ENCODE measurements at places on chromosomes 6 and 20.
A peak's percentile ranks its signal among the peaks of the same experiment; 100 is the strongest.

DNA sequence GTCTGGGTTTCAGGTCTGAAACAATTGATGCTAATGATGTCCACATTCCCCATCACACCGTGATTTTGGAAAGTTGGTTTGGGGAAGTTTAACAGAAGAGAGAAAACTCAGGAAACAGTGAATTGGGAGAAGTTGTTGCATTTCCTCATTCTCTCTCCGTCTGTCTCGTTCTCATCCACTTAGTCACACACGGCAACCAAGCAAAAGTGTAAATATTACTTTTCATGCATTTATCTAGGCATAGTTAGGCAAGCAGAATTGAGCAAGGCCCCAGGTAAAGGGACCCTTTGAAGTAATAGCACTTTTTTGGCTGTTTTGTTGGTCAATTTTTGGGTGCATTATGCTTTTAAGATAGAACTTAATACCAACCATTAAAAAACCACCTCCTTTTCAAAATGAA lies 137.0 kb upstream of the SULF2 start:
- peak; percentile 68 for DNase-seq

- DNase-seq, result no peak
These were observed 81.2 kb upstream of the HDAC2 start for GRCh38 chr6:114052141-114052540.

DNA sequence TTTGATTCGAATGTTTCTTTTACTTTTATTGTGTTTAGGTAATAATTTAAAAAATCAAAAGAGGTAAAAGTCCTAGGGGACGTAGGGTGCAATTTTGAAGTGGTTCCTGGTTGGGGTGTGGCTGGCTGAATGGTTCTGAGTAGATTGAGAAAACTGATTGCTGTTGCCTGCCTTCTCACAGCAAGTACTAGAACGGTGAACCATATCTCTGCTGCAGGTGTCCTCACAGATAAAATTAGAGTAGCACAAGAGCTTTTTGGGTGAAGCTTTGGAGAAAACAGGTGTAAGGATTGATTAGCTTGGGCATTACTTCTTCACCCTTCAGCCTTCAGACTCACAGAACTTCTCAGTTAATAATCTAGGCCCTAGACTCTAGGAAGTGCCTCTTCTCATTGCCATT lies 19.8 kb upstream of the GJA10 start:
- no peak for DNase-seq

DNA sequence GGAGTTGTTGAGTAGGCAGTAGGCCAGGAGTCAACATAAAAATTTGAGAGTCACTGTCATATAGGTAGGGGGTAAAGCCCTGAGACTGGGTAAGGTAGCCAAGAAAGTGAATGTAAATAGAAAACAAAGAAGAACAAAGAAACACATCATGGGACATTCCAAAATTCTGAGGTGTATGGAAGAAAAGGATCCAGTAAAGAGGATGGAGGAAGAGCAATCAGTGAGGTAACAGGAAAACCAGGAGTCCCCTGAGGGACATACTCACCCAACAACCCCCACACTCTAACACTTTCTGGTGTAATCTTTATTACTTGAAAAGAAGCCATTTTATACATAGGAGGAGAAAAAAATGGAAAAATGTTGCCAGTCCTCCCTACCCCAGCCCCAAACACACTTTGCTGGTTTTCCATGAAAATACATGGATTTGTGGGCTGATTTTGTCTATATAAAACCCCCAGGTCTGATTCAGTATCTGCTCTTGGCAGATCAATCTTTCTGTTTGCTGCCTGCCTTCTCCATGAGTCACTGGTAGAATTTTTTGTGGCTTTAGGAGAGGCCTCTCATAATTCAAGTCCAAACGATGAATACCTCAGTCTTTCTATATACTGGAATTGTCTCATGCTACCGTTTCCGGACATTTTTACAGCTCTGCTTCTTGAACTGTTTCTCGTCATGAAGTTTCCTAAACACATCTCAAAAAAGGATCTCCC lies 271.4 kb upstream of the MAN1A1 start:
- DNase-seq, result peak; percentile 99

DNA sequence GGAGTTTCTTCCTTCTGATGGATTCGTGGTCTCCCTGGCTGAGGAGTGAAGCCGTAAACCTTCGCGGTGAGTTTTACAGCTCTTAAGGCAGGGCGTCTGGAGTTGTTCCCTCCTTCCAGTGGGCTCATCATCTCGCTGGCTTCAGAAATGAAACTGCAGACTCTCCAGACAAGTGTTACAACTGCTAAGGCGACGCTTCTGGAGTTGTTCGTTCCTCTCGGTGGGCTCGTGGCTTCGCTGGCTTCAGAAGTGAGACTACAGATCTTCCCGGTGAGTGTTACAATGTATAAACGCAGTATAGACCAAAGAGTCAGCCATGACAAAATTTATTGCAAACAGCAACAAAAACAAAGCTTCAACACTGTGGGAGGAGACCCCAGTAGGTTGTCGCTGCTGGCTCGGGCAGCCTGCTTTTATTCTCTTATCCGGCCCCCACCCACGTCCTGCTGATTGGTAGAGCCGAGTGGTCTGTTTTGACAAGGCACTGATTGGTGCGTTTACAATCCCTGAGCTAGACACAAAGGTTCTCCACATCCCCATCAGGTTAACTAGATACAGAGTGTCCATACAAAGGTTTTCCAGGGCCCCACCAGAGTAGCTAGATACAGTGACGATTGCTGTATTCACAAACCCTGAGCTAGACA lies 113.2 kb downstream of the GPX5 start:
- DNase-seq, result no peak

DNA sequence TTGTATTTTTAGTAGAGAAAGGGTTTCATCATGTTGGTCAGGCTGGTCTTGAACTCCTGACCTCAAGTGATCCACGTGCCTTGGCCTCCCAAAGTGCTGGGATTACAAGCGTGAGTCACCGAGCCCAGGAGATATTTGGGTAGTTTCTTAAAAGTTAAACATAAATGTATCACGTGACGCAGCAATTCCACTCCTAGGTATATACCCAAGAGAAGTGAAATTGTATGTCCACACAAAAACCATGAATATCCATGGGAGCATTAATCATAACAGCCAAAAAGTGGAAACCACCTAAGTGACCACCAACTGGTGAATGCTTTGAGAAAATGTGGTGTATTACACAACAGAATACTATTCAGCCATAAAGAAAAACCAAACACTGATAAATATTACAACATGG lies 164.8 kb downstream of the MRPL14 start:
- no peak for DNase-seq

DNA sequence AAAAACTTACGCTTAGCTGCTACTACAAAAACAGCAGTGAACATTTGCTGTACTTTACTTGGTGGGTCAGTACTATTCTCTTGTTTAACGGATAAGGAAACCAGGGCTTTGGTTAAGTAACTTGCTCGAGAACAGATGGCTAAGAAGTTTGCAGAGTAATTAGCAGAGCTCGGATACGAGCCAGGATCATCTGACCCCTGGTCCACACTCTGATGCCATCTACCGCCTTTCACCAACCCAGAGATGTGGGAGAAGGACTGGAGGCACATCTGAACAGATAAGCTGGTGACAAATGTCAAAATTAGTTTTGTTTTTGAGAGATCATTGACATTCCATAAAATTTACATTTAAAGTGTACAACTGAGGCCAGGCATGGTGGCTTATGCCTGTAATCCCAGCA lies 18.9 kb upstream of the RPL7L1 start:
- DNase-seq, result no peak

DNA sequence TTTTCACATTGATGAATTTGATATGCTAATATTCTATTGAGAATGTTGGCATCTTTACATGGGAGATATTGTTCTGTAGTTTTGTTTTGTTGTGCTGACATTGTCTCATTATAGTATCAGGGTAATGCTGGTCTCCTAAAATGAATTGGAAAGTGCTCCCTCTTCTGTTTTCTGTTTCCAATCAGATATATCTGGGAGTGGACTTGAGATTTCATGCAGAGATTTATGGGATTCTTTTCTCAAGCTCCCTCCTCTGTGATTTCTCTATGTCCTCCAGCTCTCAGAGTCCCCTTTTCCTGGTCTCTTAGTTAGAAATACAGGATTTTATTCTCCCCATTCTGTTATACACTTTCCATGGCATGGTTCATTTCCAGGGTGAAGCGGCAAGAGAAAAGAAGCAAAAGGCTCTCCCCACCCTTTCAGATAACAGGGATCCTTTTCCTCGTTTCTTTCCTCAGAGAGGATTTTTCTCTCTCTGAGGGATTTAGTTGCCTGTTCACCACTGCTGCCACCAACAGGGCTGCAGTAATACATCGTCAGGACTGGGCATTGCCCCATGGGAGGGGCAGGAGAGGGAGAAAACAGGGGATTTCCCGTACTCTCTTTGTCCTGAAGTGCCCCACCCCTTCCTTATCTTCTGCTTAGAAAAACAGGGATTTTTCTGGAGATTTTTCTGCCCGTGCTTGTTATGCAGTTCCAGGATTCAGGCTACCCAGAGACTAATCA lies 59.3 kb upstream of the STMND1 start:
- peak; percentile 18 for DNase-seq

DNA sequence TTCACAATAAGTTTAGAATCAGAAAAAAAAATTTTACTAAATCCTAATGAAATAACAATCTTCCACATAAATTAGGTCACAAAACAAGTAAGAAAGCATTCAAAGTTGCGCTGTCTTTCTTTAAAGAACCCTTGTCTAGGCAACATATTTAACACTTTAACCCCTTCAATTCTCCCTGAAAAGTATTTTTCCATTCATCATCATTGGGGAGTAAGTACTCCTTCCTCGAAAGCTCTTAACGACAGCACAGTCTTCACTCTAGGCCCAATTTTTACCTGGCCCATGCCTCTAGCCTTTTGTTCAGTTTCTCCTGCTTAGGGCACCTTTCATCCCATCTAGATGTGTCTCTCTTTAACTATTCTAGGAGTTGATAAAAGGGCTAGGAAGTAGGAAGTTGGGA lies 2.6 kb downstream of the TSPYL1 start:
- no peak for DNase-seq

DNA sequence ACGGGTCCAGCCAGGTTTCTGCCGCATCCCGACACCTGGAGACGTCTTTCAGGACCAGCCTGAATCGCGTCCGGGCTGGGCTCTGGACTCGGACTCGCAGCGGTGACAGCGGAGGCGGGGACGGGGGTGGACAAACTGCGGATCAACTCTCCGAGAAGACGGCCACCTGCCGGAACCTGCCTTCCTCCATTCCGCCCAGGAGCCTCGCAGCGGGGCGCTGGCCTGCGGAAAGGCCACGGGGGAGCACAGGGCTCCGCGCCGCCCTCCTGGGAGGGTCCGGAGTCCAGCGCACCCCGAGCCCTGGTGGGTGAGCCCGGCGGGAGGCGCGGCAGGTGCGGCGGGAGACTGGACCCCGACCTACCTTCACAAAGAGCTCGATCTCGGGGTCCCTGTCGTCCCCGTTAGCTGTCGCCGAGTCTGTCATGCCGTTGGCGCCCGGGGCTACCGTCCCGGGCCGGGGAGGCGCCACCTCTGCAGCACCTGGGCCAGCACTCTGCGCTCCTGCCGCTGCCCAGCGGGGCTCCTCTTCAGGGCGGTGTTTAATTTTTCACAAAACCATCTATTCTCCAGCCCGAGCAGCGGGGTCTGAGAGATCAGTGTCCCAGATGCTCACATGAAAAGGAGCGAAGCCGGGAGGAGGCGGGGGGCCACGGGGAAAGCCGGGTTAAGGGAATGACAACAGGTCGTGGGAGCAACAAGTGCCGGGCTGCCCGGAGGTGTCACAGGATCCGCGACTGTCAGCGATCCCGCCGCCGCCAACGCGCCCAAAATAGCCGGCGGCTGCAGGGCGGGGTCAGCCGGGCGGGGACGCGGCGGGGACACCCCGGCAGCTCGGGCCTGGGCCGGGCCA lies at the start of gene CLIC5:
CLIC5 (minus strand) TSS at position 742 of the 850 bp plus-strand sequence; CDS start at position 424, 318 bp downstream.
- DNase-seq, result no peak

GRCh38 chr20:11511821-11512220 lies 405.9 kb upstream of the BTBD3 start:
- no peak for DNase-seq

DNA sequence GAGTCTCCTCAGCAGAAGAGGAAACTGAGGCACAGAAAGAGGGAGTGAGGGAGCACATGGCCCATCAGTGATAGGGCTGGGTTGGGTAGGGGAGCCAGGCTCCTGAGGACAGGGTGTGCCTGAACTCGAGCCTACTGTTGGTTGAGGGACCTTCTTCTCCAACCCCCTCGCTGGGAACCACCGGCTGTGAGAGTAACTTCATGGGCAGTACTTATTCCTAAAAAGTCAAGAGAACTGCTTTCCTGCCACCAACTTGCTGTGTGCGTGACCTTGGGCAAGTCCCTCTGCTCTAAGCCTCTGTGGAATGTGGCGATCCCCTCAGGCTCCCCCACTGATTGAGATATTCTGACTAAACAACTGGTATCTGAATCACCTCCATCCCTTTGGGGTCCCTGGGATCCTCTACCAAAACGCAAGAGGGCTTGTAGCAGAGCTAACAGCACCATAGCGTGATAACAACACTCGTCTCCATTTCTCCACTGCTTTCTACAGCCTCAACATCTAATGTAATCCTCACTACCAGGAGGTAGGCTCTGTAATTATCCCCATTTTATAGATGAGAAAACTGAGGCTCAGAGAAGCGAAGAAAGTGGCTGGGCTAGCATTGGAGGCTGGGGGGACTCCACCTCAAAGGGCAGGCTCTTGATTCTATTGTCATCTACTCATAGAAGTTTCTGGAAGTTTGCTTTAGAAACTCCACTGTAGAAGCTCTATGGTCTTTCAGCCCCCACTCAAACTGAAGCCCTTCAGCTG lies 76.0 kb downstream of the JPH2 start:
- DNase-seq, result no peak

- DNase-seq, result no peak
These were observed 146.9 kb upstream of the KCNG1 start for GRCh38 chr20:51169813-51170212.

DNA sequence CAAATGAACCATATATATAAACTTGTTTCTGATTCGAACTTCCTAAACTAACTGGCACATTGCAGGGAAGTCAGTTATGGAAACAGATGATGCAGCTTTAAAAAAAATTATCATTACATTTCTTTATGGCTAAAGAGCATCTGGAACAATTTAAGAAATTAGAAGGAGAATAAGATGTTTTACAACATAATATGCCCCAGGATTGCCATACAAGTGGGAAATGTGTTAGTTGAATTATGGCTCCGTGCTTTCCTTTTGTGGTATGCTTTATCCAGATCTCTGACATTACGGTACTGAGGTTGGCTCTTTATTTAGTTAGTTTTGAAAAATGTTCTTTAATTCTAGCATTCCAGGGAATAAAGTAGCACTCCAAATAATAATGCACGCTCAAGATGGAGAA lies 343.0 kb upstream of the ZFP64 start:
- peak; percentile 29 for DNase-seq

GRCh38 chr6:169862892-169863525 lies 111.6 kb downstream of the ERMARD start:
- no peak for DNase-seq

DNA sequence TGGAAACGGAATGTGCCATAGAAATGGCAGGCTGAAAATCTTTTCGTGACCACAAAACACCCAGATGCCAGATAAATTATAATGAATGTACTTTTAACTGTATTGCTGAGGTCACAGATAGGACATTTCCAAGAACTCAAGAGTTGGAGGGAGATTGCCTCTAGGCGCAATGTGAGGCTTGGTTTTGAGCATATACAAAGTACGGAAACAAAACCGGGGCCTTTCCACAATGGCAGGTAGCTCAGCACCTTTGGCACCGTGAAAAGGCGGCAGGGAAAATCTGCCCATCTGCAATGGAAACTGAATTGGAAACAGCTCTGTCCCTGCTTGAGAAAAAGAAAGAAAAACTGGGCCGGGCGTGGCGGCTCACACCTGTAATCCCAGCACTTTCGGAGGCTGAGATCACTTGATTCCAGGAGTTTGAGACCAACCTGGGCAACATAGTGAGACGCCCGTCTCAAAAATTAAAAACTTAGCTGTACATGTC lies 10.5 kb upstream of the C20orf144 start:
- no peak for DNase-seq

- DNase-seq, result no peak
These were observed 73.5 kb downstream of the PREX1 start for GRCh38 chr20:48754292-48754691.
